ENCODE measurements at places on chromosomes 6 and 20.

DNA sequence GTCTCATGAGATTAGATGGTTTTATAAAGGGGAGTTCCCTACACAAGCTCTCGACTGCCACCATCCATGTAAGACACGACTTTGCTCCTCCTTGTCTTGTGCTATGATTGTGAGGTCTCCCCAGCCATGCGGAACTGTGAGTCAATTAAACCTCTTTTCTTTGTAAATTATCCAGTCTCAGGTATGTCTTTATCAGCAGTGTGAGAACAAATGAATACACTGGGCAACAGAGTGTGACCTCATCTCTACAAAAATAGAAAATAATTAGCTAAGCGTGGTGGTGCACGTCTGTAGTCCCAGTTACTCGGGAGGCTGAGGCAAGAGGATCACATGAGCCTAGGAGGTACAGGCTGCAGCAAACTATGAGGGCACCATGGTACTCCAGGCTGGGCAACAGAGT is 51.3 kb downstream of the MDN1 start:
- DNase-seq: no peak

- DNase-seq: no peak
These were observed 60.1 kb upstream of the FRMD1 start for GRCh38 chr6:168139121-168139520.

- no peak for DNase-seq
These were observed 735.1 kb upstream of the MARCKS start for GRCh38 chr6:113122060-113122459.

DNA sequence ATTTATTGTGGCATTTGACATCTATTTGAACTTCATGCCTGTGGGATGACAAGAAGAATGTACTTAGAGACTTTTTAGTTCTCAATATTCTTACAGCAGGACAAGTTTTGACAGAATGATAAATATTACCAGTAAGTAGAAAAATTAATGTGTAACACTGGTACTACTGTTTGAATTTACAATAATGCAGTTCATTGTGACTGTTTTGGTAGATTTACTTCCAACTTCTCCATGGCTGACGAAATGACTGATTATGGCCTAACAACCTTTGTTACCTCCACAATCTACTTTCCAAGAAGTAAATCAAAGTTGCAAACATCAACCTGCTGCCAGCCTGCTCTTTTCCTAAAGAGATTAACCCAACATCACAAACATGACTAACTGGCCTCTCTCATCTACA is 38.5 kb downstream of the PAK5 start:
- no peak for DNase-seq

DNA sequence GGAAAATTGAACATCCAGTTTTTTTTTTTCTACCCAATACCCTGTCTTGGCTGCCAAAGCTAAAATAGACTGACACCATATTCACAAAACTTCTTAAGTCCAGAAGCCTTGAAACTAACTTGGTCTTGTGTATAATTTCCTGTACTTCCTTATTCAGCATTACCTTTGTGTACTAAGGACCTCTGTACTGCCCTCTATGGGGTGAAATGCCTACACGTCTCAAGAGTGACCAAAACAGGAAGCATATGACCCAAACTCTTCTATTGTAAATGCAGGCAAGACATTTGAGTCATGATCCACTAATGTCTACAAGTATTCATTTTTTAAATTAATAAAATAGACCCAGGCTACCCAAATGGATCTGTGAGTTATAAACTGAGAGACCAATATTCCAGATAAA is 50.4 kb downstream of the HMGCLL1 start:
- no peak for DNase-seq

GRCh38 chr6:24985323-24985722 is 49.6 kb upstream of the RIPOR2 start:
- no peak for DNase-seq

- no peak for DNase-seq
These were observed 13.3 kb downstream of the PLCG1 start for GRCh38 chr20:41150664-41151063.

DNA sequence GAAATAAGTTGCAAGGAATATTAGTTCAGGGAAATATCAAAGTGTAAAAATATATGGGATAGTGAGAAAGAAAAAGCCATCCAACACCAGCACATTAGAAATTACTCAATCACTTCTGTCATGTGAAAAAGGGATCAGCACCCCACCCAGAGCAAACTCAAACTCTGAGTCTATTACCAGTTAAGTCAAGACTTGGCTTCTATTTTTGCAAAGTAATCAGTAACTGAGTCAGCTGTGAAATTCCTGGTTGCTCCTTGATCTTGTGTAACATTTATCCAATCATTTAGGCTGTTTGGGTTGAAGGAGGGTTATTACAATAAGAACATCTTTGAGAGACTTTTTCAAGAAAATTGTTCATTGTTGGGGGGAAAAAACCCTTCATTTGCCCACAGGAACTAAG is 51.2 kb downstream of the SLC22A23 start:
- no peak for DNase-seq

- no peak for DNase-seq
These were observed 10.6 kb downstream of the RPS10 start for GRCh38 chr6:34414999-34415858.

- DNase-seq: no peak
These were observed 532 bp upstream of the SLC35F1 start for GRCh38 chr6:117906507-117906957.

DNA sequence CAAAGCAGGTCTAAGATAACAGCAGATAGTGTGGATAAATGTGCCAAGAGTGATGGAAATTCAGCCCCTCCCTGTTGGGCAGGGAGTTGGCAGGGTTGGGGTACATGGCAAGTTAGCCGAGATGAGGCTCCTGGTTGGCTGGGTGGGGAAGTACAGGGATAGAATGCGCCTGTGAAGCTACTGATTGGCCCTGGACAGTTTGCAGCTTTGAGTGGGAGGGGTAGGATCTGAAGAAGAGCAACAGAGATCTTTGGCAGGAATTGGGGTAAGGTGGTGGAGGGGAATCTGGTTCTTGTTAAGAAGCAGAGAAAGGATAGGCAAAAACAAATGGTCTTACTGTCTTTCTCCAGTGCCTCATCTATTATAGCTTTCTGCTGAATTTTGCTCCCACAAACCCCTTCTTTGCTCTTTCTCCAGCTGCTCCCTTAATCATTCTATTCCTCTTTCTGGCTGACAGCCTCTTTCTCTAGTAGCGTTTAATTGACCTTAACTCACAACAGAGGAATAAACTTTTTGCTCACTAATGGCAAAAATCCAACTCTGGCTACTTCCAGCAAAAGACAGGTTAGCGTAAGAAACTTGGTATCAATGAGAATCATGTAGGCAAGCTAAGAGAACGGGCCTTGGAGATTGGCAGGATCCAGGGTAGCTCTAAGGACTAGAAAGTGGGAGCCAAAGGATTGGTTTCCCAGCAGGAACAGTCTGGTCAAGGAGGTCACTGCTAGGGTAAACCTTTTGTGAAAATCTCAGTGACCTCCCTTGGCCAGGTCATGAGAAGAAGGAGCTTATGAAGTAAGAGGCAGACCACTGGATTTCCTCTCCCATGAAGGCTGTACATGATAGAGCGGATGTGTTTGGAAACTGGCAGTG is 86.3 kb upstream of the CARMIL1 start:
- DNase-seq: no peak

DNA sequence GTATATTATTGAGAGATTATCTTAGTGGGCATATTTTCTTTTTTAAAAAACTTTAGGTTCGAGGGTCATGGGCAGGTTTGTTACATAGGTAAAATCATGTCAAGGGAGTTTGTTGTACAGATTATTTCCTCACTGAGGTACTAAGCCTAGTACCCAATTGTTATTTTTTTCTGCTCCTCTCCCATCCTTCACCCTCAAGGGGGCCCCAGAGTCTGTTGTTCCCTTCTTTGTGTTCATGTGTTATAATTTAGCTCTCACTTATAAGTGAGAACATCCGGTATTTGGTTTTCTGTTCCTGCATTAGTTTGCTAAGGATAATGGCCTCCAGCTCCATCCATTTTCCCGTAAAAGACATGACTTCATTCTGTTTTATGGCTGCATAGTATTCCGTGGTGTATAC is 247.9 kb upstream of the RAB32 start:
- DNase-seq: no peak

- DNase-seq: no peak
These were observed 420 bp upstream of the BTN2A1 start for GRCh38 chr6:26457264-26457805.

GRCh38 chr6:162719528-162719927 is 8.0 kb downstream of the PRKN start:
- no peak for DNase-seq

- DNase-seq: peak; percentile 60
These were observed 677 bp downstream of the NEURL2 start for GRCh38 chr20:45890077-45890984.
